ENCODE measurements at places on chromosomes 12 and 14.

DNA sequence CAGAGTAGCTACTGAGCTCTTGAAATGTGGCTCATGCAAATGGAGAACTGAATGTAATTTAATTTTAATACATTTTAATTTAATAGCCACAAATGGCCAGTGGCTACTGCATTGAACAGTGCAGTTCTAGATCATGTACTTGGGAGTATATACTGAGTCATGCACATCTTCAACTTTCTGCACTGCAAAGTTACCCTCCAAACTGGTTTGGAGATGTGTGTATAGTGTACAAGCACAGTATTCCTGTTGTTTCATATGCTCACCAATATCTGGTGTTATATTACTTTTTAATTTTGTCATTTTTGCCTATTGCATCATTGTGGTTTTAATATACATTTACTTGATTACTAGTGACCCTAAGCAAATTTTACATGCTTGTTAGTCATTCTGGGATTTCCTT lies 372.8 kb downstream of the NELL2 start:
- no peak for DNase-seq

DNA sequence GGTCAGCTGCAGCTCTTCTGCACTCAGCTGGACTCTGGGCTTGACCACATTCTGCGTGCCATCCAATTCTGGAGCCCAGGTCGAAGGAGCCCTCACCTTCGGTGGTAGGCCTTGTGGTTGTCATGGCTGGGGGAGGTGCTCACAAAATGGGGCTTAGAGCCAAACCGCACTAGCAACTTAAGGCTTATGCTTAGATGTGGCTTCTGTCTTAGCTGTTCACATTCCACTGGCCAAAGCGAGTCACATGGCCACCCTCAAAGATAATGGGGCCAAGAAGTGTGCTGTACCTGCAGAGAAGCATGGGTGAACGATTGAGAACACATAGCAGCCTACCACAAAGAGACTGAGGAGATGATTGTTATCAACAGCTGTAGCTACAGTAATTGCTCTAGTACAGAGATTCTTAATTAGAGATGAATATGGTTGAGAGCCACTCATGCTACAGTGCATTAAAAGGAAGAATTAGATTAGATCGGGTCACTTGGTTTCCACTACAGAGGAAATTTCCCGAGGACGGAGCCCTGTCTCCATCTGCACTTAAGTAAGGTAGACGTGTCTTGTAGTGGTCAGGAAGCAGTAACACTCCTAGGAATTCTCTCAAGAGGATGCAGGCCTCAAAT lies 334.6 kb upstream of the FKBP4 start:
- DNase-seq, result no peak

DNA sequence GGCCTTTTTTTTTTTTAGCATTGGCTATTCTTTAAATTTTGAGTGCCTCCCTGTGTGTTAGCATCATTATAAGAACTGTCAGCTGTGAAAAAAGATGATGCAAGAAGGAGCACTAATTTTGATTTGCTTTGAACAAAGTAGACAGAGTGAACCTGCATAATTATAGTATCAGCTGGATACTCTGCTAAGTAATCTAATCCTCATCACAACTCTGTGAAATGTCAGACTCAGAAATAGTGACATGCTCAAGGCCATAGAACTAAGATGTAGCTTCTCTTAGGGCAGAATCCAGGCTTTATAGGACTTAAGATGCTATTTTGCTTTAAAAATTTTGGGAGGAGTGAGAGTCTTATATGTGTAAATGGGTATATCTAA lies 31.9 kb downstream of the FBXO34 start:
- no peak for DNase-seq

DNA sequence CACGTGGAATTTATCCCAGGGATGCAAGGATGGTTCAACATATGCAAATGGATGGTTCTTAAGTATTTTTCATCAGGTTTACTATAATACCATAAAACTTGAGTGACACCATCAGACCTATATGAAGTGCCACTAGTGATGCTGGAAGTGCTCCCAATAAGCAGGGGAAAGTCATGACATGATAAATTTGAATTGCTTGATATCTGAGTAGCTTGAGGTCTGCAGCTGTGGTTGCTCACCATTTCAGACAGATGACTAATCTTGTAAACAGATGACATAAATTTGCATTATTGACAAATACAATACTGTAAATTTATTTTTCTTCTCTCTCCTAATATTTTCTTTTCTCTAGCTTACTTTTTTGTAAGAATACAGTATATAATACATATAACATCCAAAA lies 13.7 kb upstream of the PRPF39 start:
- DNase-seq, result no peak

DNA sequence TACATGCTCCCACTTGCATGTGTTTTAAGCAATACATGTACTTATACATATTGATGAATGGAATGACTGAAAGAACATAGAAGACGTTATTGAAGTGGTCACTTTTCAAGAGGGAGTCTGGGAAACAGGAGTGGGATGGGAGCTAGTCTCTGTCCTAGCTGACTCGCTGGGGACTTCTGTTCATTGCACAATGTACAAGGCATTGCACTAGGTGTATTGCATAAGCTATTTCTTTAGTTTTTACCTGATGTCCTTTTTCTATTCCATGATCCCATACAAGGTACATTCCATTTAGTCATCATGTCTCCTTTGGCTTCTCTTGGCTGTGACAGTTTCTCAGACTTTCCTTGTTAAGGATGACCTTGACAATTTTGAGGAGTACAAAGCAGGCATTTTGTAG lies 4.0 kb upstream of the MYO1H start:
- no peak for DNase-seq

DNA sequence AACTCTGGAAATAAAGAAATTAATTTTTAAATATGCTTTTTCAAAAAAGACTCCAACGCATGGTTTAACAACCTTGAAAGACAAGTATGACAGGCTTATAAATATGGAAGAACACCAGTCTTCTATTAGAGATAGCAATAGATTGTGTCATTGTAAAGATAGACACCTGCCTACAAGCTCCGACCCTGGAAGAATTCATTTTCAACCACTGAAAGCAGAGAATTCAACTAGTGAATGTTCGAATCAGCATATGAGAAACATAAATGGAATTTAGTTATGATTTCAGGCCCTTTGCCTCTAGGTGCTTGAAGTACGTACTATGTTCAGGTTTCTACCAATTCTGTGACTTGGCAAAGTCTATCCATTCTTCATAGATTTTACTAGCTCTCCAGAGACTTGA lies 244.5 kb downstream of the DPY19L2 start:
- no peak for DNase-seq

DNA sequence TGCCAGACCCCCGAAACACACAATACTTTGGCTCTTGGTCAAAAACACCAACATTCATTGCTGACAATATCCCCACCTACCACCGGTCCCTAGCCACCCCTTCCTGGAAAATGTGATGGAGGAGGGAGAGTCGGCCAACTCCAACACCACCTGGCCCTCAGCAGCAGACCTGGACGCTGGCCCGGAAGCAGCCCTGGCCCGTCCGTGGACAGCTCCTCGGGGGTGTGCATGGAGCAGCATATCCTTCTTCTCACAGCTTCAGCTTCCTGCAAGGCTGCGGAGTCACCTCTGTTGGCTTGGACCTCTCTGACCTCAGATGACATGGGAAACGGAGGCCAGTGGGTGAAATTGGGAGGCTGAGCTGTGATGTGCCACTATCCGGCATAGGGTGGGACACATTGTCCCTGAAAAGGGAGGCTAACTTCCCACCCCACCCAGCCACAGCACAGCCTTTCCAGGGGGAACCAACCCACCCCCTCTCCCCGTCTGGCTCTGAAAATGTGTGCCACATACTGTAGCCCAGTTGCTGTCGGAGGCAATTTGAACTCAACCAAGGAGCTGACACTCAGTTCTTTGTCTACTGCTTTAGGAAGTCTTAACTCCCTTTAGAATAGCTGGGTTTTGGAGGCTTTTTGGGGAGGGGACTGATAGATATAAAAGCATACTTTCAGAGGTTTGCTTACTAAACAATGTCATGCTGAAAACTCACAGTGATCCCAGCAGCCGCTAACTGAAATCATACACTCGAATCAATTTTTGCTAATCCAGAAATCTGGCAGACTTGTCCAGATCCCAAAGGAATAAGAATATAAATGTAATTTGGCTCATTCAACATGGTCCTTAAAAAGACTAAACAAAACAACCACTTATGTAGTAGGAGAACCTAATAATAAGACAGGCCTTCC lies 43.1 kb upstream of the LTA4H start:
- no peak for DNase-seq

DNA sequence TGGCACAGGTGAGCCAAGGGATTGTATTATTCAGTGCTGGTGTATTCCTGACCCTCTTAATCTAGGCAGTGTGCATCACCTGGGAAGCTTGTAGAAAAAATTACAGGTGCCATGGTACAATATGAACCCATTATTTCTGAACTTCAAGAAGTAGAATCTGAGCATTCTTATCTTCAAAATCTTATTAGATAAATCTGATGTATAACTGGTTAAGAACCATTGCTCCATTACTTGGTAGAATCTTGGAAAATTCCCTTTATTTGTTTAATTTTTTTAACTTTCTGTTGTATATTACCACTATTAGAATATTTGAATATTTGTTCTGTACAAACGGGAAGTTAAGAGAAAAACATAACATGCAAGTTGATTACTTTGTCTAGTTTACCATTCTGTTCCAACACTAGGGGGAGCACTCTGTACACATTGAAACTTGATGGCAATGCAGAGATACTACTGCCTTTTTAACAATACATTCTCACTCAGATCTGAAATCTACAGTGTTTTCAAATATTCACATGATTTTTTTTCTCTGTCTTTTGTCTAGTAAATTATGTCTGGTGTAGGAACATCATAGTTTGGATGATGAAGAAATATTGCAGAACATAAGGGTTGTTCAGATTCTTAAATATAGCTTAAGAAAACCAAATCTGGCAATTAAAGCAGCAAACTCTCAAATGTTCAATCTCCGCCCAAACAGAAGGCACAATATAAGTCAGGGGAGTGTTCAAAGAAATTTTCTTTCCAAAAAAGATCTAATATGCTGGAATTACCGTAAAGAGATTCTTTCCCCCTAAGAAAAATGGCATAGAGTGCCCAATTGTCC lies 196.6 kb downstream of the PCNX1 start:
- peak; percentile 68 for DNase-seq

All from astrocyte of the spinal cord (primary cell).